Caki2 (cell line): ENCODE measurements at places on chromosomes 3 and 15.

GRCh38 chr3:13002398-13003124, 70.7 kb downstream of the IQSEC1 start:
- DNase-seq, result no peak

GRCh38 chr3:185477316-185477715, 21.5 kb downstream of the TMEM41A start:
- DNase-seq, result no peak

DNA sequence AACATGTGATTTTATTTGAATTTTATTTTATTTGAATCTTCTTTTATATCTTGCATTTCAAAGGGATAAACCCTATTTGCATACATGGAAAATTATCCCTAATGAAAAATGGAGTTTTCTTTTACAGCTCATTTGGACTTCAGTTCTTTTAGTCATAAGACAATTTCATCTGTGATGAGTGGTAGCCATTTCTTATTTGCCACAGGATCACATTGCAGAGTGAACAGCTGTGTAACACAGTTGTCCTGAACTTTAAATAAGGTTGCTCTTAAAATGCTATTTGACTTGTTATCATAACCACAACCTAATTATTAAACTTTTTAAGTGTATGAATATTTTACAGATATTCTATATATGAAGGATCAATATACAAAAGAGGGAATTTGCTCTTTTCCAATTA, 221.7 kb upstream of the ROPN1 start:
- no peak for DNase-seq

GRCh38 chr3:46477756-46478155, 13.1 kb upstream of the LTF start:
- DNase-seq, result no peak

DNA sequence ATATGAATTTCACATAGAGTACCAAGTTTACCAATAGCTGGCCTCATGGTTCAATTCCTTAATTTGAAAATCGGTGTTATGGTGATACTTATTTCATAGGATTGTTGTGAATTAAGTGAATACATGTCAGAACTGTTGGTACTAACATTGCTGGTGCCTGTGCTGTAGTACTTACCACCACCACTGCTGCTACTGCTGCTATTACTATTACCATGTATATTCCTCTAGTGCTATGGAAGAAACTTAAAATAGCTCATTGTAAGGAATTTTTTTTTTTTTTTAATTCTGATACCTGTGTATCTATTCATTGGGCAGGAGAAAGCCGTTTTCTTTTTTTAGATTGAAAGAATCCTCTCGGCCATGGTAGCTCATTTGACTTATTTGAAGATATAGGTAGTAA, 3.6 kb downstream of the FYTTD1 start:
- DNase-seq, result no peak

DNA sequence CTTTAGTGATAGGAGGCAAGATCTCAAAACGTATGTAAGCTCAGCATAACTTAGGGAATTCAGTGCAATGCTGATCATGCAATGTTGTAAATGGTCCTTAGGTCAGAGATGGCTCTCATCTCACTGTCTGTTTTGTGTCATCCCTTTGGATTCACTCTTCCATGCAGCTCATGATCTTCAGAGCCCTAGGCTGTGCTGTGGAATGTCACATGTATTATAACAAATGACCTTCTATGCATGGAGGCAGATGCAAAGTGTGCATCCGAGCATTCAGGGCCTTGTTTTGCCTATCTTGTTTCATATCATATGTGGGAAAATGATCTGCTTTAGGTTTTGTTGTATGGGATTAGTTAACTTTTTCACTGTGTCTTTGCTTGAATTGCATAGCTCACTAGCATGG, 40.5 kb upstream of the PDZRN3 start:
- DNase-seq, result no peak

DNA sequence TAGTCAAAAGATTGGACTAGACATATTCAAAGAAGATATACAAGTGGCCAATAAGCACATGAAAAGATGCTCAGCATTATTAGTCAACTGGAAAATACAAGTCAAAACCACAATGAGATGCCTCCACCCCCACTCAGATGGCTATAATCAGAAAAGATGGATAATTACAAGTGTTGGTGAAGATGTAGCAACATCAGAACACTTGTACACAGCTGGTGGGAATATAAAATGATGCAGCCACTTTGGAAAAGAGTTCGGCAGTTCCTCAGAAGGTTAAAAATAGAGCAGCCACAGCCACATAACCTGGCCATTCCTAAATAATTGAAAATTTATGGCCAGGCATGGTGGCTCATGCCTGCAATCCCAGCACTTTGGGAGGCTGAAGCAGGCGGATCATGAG, 38.4 kb downstream of the HEG1 start:
- no peak for DNase-seq

DNA sequence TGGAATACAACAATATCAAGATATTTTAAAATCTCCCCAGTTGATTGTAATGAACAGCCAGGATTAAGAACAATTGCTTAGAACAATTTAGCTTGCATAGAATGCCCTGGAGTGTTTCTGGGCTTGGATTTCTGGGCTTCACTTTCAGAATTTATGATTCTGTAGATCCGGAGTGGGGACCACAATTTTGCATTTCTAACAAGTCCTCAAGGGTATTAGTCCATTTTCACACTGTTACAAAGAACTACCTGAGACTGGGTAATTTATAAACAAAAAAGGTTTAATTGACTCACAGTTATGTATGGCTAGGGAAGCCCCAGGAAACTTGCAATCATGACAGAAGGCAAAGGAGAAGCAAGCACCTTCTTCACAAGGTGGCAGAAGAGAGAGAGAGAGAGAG, 54.3 kb upstream of the MYRIP start:
- no peak for DNase-seq

GRCh38 chr15:69812861-69813261, 284.9 kb downstream of the TLE3 start:
- DNase-seq, result no peak

- no peak for DNase-seq
Measured at GRCh38 chr3:145889730-145890129, 271.3 kb downstream of the PLOD2 start.

DNA sequence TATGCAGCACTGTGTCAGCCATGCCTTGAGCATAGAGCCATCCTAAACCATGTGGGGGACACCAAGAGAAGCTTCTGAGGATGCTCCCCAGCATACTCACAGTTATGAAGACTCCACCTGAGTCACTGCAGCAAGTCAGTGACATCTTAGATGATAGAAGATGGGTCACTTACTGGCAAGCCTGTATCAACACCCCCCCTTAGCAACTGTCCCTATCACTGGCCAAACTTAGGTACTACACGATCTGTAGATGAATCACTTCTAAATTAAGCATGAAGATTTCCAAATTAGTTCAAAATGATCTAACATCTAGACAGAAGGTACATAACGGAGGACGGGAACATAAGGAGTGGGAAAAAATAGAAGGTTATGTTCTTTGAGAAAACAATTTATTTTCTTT, 13.2 kb upstream of the LMCD1 start:
- DNase-seq, result no peak

DNA sequence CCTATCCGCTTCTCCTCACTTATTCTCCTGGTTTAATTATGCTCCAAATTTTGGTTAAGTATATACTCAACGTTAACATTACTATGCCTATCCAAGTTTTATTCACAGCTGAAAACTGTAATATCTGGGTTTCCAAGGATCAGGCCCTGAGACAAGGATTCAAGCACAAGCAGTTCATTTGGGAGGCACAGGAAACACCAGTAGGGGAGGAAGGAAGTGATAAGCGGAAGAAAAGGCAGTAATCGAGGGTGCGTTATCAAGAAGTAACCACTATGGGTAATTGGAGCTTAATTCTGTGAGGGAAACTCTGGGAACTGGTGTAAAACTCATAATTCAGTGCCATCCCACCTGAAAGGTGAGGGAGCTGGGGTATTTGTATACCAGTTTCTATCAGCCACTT, 120.3 kb downstream of the KCNAB1 start:
- DNase-seq, result no peak

DNA sequence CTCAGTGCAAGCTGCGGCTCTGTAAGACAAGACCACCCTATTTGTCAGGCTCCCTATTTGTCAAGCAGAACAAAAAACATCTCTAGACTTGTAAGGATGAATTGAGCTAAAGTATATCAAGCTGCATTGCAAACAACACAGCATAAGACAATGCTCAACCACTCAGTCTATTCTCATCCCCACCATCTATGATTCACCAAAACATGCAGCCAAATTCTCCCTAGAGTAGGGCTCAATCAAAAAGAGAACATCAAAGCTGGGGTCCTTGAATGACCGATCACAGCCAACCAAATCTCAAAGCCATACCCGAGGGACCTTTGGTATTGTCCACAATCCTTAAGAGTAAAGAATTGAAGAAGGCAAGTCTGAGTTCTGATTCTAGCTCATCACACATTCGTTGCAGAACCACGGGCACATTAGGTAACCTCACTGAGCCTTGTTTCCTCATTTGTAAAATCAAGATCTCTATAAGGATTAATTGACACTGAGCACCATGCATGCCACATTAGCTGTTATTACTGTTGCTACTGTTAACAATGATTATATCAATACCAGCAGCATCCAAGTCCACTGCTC, 31.2 kb downstream of the RFTN1 start:
- DNase-seq, result no peak

DNA sequence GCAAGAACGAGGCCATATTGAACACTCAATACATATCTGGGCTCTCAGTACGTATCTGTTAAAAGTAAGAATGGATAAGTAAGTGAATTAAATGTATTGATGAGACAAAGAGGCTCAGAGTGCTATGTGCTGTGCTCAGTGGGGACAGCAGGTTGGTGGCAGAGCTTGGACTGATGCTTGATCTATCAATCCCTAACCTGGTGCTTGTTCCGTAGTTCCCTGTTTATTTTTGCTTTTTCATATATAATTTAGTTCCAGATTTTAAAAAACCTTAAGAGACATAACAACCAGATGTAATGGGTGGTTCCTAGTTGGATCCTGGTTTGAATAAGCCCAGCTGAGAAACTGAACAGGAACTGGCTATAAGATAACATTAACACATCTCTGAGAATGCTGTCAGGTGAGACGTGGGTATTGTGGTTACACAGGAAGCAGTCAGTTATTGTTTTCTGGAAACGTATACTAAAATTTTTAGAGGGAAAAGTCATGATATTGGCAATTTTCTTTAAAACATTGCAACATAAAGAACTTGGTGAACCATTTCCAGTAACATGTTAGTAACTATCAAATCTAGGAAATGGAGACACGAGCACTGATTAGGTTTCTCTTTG, 120.5 kb downstream of the FOXB1 start:
- no peak for DNase-seq

DNA sequence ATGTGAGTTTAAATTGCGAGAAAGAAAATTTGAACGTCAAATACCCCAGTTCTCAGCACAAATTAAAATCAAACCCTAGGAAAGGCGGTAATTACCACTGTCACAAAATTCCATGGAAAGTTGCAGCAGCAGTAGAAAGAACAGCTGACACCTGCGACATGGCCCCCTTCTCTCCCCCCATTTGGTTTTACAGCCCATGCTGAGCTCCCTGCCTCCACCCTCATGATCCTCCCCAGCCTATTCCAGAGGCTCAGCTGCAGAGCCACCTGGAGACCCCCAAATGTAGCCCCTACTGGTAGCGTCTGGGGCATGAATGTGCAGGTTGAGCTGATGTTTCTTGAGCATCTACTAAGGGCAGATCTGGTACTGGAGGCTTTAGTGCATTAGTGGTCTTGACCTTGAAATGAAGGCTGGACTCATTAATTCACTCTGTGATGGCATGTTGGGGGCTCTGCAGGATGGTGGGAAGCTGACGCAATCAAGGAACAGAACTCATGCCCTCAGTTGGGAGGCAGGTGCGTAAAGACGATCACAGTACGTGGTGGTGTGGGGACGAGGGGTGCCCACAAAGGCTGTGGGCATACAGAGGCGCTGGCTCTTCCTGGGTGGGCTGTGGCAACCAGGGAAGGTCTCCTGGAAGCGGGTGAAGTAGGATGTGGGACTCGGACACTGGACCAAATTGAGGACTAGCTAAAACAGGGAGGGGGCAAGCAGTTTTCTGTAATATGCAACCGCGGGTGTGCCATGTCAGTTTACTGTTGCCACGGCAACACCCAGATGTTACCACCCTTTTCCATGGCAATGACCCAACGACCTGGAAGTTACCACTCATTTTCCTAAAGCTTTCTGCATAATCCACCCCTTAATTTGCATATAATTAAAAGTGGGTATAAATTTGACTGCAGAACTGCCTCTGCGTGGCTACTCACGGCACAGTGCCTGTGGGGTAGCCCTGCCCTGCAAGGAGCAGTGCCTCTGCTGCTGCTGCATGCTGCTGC, 39.8 kb downstream of the PRKCD start:
- no peak for DNase-seq

GRCh38 chr3:184599143-184599542, 37.6 kb downstream of the EPHB3 start:
- DNase-seq, result no peak

GRCh38 chr3:27224197-27224596, 145.0 kb downstream of the NEK10 start:
- no peak for DNase-seq

- no peak for DNase-seq
Measured at GRCh38 chr15:80977627-80978036, 12.0 kb downstream of the MESD start.

DNA sequence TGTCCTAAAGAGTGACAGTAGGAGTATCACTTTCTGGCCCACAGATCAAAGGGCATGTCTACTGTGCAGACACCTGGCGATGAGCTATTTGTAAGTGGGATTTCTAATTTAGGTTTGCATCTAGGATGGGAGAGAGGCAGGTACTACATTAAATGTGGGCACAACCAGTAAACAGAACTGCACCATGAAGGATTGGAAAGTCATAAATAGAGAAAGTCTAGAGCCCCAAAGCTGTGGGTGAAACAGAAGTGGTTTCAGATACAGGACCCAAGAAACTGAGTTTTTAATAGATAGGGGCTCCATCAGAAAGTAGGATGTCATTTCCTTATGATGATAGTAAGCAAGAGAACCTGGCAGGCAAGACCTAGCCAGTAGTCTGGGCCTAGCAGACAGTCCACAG, 35.2 kb upstream of the SPPL2A start:
- DNase-seq, result no peak

DNA sequence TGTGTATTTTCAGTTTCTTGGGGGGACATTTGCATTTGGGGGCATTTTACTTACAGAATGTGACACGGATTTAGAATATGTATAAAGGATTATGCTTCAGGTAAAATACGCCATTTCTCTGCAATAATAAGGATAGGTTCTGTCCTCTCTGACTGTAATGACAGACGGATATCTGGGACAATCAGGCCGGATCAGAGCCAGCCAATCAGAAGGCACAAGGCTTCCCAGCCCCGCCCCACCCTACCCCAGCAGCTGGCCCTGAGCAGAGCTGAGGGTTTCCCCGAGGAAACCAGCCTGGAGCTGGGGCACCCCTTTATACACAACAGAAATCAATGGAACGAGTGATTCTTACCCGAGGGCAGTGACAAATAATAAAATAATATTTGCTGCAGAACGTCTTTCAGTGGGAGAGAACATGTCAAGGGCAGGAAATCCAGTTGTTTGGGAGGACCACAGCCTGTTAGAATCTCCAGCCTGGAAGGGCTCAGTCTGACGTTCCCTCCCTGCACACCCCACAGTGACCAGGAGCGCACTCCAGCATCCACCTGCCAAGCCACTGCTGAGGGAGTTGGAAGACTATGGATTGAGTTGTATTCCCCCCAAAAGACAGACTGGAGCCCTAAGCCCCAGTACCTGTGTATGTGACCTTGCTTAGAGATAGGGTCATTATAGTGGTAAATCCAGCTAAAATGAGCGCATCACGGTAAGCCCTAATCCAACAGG, 30.3 kb upstream of the SEC13 start:
- DNase-seq, result no peak
